ENCODE measurements at places on chromosomes 2 and 18.
A peak's percentile ranks its signal among the peaks of the same experiment; 100 is the strongest.

- no peak for DNase-seq
These were observed 51.8 kb downstream of the MYO3B start for GRCh38 chr2:170229744-170230143.

DNA sequence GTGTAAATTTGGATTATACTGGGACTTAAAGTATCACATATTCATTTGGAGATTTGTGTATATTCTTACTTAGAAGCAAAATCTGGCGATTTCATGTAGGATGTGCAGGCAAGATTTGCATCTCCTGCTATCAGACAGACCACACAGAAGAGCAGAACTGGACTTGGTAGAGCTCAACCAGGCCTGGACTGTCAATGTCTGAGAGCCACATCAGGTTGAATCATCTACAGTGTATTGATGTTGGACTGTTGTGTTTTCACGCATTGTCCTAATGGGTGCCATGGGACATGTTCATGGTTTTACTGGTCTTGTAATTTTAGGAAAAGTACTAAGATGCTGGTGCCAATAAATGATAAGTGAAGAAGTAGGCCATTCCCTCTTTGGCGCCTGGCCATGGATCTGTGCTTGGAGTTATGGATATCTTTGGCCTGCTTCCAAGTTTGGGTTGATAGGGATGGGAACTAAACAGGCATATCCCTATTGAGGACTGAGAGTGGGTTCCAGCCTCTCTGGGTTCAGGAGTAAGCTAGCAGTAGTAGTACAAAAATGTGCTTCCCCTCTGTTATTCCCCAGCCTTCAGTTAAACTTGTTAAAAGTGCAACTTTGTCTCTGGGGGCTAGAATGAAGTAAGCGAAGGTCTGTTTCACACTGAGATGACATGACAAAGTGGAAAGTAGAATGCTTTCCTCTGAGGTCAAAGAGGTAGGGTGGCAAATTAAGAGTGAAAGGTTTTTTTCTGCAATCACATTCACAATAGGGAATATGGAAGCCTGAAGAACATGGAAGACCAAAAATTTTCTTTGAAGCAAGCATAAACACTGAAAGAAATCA lies 49.2 kb upstream of the NEMP2 start:
- no peak for DNase-seq

GRCh38 chr2:13308989-13309388 lies 592.3 kb downstream of the TRIB2 start:
- DNase-seq, result no peak

DNA sequence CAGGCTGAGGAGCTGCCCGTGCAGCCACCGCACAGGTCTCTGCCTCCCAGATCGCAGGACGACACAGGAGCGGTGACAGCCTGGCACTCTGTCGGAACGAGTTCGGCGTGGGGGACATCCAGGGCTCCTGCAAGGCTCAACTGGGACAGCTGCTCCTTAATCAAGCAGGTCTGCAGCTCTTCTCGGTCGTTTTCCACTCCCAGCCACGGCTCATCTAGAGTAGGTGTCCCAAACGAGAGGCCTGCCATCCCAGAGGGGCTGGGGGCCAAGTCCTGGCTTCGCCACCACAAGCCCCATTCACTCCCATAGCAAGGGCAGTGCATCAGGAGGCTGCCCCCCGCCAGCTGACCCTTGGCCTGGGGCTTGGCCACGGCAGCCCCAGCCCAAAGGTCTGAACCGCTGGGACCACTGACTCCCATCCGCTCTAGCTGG lies 22.5 kb downstream of the PASK start:
- DNase-seq, result no peak

DNA sequence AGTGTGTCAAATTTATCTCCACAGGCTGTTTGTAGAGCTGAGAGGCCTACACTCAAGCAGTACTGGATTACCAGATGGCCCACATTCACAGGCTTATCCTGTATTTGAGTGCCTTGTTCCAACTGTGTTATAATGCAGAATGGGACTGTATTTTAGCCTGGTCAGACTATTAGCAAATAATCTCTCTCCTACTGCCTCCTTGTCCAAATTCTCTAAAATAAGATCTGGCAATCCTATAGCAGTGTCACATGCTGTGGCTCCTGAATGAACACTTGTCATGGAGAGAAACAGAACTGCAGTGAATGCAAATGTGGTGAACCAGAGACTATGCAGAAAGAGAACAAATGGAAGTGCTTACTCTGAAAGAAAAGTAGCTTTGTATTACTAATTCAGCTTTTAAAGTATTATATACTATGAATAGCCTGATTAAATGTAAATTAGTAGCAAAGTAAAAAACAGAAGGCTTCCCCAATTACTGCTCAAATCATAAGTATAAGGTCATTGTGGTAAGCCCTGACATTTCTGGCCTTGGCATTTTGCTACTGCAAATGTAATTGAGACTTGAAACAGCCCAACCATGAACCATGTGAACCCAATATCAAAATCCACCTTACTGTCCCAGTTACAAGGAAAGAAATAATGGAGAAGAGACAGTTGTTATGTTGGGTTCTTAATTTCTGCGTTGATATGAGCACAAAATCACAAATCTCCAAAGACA lies 80.0 kb downstream of the MAP4K3 start:
- DNase-seq, result no peak

DNA sequence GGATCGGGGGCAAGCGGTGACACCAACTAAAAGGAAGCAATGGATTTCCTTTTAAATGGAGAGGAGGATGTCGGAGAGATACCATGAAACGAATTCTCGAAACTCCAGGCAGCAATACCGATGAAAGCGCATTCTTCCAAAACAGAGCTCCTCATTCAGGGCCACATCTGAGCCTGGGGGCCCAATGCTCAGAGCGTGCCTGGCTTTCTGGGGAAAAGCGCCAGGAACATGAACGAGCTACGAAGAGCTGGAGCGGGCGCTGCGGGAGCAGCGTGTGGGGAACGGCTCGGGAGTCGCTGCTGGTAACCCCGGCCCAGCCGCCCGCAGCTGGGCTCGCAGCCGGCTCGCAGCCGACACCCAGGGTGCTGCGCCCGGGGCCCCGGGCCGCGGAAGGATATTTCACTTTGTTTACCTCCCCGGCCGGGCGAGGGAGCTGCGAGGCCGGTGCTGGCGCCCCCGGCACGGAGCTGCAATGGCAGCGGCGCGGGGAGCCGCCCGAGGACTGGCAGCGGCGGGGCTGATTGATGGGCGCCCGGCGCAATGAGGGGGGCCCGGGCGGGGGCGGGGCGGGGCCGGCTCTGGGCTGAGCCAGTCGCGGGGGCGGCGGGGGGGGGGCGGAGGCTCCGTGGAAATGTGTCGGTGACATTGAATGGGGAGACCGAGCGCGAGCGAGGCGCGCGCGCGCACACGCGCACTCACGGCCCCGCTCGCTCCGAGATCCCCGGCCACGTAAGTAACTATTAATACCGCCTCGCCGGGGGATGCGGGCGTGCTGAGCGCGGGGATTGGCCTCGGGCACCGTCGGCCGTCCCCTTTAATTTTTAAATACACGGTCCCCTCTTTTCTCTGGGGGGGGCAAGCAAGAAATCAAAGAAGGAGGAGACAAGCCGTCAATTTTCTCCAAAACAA lies at the start of gene TRIB2:
TRIB2 (plus strand) TSS at position 655 of the 909 bp plus-strand sequence. CDS start 1,372 bp downstream, outside the sequence.
- peak; percentile 78 for DNase-seq

DNA sequence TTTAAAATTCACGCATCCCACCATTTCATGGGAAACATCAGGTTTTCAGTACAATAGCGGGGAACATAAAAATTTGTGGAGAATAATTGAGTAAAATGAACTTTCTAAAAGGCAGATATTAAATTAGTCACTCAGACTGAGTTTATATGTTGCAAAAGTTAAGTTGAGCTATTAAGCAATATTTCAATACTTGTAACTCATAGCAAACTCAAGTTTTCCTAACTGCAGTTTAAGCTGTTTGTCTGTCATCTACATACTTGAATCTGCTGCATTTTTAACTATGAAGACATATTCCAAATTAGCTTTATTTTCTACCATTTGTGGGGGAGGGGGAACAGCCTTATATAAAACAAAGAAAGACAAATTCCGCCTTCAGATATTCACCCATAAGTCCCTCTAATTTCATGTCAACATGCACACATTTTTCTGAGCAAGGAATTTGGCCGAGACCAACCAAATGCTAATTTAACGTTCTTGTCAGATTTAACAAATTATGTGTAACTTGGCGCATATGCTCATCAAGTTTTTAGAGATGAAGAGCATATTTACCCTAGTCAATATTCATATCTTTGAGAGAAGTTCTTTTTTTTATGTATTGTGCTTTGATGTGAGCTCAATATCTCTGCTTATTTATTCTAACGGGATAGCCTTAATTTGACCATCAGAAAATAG lies 462.9 kb downstream of the TXNL1 start:
- no peak for DNase-seq

- no peak for DNase-seq
These were observed 144.0 kb downstream of the IKZF2 start for GRCh38 chr2:213007290-213007838.

GRCh38 chr2:201285499-201285898 lies 25.2 kb downstream of the CASP8 start:
- no peak for DNase-seq

DNA sequence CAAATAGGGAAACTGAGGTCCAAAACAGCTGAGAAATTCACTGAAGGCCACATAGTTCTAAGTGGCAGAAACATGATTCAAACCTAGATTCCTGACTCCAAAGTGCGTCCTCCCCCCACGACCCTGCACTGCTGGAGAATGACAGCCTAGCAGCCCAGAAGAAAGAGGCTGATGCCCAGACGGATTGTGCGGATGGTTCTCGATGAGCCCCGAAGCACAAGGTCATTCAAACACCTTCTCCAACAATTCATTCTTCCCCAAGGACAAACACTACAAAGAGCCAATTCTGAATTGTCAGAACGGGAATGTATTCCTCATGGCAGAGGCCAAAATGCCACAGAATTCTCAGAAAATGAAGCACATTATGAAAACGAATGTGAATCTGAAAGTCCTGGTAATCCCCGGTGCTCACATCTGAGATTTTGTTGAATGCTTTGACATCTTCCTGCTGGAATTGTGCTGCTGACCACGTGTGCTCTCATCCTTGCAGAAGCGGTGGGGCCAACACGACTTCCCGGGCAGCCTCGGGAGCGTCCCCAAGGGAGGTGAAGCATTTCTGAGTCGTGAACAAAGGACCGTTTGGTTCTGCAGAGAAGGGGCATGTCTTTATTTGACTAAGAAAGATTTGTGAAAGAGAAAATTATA lies 337.0 kb downstream of the EIPR1 start:
- no peak for DNase-seq

- DNase-seq, result no peak
These were observed 132.5 kb upstream of the OSR1 start for GRCh38 chr2:19490846-19491435.

GRCh38 chr2:227340106-227340505 lies 15.1 kb downstream of the MFF start:
- DNase-seq, result no peak

GRCh38 chr2:55416786-55417568 lies 2.7 kb downstream of the CCDC88A start:
- no peak for DNase-seq

DNA sequence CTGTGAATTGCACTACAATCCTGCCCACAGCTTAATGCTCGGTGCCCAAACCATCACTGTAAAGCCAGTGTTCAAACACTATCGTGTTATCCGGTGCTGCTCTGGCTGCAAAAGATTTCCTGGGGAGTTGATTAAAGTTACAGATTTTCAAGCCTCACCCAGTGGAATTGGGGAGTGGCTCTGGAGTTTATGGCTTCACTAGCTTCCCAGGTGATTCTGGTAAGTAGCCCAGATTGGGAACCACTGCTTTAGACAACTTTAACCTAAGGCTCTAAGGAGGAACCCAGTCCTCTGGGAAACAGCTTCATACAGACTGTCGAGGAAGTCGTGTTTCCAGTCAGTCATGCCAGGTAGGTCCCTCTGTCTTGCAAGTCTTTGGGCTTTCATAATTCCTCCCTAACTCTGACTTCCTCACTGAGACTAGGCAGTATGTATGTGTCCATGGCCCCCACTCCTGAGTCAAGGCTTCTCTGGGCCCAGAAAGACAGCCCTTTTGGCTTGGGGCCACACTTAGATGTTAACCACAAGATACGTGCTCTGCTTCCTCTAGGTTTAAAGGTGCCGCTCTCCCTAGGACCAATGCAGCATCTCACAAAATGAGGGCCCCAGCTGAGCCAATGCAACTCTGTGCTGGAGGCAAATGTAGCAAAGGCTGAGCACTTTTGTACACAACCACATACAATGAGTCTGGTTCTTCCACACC lies 299.7 kb downstream of the PRKCE start:
- DNase-seq, result no peak

GRCh38 chr2:50018292-50018691 lies 864.0 kb upstream of the FSHR start:
- DNase-seq, result no peak

- DNase-seq, result no peak
These were observed 74.2 kb upstream of the KLF7 start for GRCh38 chr2:207239754-207240494.

DNA sequence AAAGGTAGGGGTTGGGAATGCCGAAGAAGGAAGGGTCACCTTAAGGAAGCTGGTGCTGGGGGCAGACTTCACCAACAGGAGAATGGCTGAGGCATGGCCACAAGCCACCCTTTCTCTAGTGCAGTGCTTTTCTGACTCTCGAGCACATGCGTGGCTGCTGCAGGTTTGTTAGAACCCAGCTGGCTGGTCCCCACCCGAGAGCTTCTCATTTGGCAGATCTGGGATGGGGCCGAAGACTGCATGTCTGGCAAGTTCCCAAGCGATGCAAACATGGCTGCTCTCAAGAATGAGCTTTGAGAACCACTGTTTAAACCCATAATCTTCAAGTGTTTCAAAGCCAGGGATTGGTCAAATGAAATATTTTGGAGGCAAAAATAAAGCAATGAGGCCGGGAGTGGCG lies 63.2 kb downstream of the LONRF2 start:
- DNase-seq, result no peak

GRCh38 chr18:28108254-28108653 lies 68.7 kb downstream of the CDH2 start:
- DNase-seq, result no peak

- no peak for DNase-seq
These were observed 293.4 kb downstream of the ZNF521 start for GRCh38 chr18:25058521-25058920.

DNA sequence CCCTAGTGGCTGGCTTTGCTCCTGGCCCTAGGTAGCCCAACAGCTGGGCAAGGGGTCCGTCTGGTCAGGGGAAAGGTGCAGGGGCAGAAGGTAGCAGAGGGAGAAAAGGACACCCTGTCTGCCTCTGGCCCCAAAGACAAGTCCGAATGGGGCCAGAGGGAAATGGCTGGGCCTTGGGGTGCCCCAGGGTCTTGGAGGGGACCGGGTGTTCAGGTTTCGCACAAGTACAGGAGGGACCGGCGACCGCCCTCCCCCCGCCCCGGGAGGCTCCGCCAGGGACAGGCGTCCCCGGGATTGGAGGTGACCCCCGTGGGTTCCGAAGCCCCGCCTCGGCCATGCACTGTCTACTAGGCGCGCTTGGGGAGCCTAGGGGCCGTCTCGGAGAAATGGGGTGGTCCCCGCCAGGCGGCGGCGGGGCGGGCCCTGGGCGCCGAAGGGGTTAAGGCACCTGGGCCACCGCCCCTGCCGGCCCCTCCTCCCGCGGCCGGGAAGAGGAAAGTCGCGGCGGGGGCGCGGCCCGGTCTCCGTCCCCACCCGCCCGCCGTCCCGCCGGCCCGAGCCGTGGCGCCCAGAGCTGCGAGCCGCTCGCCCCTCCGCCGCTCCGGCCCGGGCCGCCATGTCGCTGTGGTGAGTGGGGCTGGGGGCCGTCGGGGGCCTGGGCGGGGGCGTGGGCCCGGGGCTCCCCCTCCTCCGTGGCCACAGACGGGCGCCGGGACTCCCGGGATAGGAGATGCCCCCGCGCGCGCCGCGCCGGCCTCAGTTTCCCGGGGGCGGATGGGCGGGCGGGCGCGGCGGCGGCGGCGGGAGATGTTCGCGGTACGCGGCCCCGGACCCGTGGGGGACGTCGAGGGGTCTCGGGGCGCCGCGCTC lies at the start of gene B3GNT7:
B3GNT7 (plus strand) TSS at position 523 of the 870 bp plus-strand sequence; CDS start at position 617, 94 bp downstream.
- DNase-seq, result no peak

All from hematopoietic multipotent progenitor cell (in vitro differentiated cells).